GM12864 (cell line): ENCODE measurements at places on chromosomes 6 and 20.

DNA sequence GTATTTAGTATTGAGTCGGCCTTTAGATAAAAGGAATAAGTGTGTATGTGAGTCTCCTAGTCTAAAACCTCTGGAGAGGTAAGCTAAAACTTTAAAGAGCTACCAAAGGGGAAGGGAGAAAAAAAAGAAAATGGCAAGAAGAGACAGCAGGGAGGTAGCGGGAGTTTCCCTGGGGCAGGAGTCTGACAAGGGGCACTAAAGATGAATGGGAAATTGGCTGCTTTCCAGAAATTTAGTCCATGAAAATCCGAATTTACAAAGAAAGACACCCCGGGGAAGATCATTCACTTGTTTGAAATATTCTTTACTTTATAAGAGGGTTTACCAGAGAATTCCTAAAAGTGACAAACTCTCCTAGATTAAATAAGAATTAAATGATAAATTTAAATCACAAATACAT lies 19.3 kb downstream of the RMND1 start:
- no peak for DNase-seq

- DNase-seq: no peak
Observed at GRCh38 chr6:128511506-128511905, 8.9 kb downstream of the PTPRK start.

GRCh38 chr6:4302524-4302923 lies 167.1 kb upstream of the ECI2 start:
- DNase-seq: no peak

GRCh38 chr20:4550740-4551139 lies 171.0 kb upstream of the PRND start:
- no peak for DNase-seq

GRCh38 chr20:46169245-46170171 lies 51.4 kb downstream of the CD40 start:
- no peak for DNase-seq

DNA sequence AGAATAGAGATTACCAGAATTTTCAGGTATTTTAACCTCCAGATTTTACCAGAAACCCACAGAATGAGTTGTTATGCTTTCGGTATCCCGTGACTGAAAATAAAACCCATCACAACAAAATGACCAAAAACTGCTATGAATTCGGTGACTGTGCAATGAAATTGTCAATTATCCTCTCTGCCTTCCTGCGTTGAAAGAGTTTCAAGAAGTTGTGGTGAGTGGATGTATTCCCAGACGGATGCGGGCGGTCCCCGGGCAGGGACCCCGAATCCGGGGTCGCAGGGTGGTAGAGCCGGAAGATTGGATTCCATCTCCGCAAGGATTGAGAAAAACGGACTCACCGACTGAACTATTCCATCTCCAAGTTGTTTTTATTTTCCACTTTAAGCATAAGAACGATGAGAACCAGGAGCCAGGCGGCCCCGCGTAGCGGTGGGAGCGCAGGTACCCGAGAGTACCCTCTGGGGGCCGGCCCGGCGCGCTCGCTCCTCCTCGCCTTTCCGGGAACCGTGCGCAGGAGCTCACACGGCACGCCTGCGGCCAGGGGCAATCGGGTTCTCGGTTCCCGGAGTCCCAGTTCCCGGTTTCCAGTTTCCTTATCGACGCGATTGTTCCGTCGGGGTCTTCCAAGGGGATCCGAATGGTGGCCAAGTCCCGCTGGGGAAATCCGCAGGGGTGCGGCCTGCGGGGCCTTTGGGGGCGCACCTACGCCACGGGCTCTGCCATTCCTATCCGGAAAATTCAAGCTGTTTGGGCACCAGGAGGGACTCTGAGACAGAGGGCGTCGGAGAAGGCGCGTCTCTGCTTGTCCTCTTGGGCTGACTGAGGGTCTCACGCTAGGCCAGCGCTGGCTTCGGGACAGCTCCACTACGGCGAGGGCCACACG lies 104.9 kb upstream of the PRDM1 start:
- no peak for DNase-seq

DNA sequence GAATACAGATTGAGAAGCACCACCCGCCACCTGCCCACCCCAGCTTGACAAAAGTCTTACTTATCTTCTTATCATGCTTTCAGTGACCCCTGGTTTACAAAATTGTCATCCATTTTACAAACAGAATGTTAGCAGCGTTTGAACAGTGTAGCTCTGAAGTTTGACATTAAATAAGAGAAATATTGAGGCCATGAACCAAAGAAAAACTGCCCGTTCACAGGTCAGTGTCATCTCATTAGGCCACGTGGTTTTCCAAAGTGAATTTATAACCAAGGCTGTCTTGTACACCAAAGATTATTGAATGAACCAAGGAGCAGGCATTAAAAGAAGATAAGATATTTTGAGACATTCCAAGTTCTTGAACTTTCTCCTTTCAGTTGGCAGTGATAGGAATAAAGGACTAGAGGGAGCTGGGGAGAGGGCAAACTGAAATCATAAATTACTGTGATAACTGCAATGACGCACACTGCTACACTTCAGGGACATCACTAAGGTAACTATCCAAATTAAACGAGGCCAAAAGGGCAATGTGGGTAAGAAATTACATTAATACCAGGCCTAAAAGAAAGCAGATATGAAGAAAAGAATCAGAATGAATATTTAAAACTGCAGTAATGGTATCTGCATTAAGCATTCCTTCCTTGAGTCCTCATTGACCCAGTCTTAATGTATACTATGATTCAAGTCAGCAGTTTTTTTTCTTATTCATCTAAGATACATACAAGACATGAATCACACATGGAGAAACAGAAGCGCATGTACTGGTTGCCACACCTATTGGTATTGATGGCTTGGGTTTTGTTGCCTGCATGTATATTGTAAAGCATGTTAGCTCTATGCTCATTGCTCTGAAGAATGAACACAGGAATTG lies 159.8 kb upstream of the ARG1 start:
- no peak for DNase-seq

DNA sequence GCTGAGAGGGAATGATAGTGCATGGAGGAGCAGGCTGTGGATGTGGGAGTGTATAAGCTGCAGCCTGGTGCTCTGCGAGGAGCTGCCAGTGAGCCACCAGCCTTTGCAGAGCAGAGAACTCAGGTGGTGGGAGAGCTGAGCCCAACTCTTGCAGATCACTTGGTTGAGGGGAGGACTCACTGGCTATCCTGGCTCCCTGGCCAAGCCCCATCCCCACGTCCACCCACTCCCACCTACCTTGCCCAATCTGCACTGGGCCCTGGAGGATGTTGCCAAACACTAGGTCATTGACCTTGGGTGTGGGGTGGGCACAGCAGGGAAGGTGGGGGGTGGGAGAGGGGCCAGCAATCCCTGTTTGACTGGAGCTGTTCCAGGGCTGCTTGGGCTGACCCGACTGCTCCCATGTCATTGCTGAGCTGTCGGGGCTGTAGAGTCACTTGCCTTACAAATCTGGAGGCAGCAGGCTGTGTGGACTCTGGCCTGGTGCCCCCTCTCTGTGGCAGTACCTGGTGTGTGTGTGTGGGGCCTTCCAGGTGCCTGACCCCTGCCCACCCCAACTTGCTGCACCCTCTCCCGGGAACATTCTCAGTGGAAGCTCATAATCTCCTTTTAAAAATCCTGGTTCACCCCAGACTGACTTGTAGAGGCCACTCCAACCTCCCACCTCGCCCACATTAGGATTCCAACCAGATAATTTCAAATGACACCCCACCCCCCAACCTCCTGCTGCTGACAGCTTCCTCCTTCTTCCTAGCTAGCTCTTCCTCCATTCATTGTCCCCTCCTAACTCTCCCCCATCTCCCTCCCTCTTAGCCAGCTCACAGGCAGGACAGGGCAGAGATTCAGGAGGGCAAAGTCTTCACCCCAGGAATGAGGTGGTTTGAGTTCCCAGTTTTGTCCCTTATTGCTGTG lies 162.3 kb downstream of the MRPL14 start:
- no peak for DNase-seq

DNA sequence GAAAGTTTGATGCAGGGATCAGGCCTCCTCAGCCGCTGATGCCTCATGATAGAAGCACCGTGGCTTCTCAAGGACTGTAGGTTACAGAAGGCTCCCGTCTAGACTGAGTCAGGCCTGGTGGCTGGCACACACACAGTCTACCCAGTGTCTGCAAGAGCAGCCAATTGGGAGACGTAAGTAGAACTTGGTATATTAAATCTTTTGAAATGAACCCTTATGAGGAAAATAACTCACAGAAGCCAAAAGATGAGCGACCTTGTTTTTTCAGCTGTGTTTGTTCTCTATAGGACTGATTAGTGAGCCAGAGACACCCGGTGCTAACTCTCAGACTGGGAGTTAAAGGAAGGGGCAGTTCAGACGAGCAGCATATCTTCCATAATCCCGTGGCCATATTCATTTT lies 5.9 kb upstream of the PDE10A start:
- no peak for DNase-seq

GRCh38 chr6:56363796-56364430 lies 116.5 kb upstream of the COL21A1 start:
- DNase-seq: no peak

DNA sequence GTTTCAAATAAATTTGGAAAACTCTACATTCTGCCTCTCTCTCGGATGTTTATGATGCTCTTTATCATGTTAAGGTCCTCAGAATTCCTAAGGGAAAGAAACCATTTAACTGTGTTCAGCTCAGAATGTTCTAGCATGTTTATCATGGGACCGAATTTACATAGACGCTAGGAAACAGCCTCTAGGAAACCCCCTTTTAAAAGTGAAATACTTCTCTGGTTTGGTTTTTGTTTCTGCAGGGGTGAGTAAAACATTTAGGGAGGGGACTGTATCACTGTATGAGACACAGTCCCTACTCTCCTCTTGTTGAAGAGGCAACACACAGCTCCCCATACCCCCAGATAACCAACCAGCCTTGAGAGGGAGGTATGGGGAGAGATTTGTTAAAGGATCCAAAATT lies 267.6 kb upstream of the SUPT3H start:
- no peak for DNase-seq

DNA sequence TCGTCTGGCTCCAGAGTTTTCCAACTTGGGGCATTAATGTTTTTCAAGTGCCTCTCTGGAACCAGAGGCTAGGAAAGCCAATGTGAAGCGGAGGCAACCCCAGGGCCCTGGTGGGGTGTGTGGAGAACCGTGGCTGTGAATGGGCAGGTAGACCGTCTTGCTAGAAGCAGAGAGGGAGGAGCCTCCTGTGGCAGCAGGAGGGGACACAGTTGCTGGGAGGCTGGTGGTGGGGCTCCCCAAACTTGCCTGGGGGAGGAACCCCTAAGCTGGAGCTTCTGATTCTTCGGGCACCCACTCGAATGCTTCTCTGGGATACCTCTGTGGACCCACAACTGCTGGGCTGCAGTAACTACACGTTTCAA lies 65.3 kb upstream of the APCDD1L start:
- DNase-seq: no peak

DNA sequence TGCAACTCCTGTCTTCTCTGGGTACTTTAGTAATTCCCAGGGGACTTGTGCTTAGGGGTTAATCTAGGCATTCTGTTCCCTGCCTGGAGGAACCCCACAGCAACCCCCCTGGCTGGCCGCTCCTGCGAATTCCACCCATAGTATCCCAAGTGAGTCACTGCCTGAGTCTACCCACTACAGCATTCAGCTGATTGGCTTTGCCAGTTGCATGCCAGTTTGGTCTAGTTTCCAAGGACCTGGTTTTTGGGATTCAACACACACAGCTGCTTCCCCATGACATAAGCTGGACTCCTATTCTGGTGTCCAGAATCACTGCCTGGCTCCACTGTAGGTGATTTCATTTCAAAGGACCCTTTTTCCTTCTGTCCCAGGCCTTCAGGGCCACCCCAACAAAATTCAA lies 40.3 kb downstream of the PLCG1 start:
- DNase-seq: no peak

- no peak for DNase-seq
Observed at GRCh38 chr6:129777371-129777770, 67.4 kb upstream of the ARHGAP18 start.
